Activated naive CD4-positive, alpha-beta T cell treated with anti-CD3 and anti-CD28 coated beads, Interleukin-2, amount 50 U/mL, for 72 hours (primary cell): ENCODE measurements at places on chromosomes 5 and 9.
A peak's percentile ranks its signal among the peaks of the same experiment; 100 is the strongest.

- no peak for DNase-seq
Observed at GRCh38 chr9:120175031-120175430, 404.9 kb downstream of the CDK5RAP2 start.

- DNase-seq = no peak
Observed at GRCh38 chr5:173907686-173908371, 19.7 kb downstream of the CPEB4 start.

DNA sequence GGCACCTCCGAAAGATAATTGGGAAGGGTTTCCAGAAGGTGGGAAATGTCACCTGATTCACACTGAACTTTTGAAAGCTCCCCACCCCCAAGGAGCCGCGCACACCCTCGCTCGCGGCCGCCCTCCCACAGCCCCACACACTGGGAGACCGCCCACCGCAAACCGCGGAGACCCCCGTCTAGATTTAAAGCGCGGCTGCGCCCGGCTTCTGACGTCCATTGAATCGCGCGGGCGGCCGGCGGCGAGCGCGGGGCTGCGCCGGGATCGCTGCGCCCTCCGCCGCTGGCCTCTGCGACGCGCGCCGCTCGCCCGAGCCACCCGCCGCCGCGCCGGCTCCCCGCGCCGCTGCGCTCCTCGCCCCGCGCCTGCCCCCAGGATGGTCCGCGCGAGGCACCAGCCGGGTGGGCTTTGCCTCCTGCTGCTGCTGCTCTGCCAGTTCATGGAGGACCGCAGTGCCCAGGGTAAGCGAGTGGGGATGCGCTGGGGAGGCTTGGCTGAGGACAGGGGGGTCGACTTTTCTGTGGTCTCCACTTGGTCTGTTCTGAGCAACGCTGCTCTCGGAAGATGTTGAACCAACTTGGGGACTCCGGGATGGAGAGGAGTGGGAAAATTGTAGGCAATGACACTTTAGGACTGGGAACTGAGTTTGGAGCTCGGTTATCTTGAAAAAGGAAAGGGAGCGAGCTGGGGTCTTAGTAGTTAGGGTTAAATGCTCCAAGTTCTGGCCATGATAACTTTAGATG is at the start of gene FST:
FST (plus strand) TSS at position 214 of the 743 bp plus-strand sequence; CDS start at position 377, 163 bp downstream.
- no peak for DNase-seq

- DNase-seq = no peak
Observed at GRCh38 chr5:171629628-171630349, 155.8 kb upstream of the SMIM23 start.

DNA sequence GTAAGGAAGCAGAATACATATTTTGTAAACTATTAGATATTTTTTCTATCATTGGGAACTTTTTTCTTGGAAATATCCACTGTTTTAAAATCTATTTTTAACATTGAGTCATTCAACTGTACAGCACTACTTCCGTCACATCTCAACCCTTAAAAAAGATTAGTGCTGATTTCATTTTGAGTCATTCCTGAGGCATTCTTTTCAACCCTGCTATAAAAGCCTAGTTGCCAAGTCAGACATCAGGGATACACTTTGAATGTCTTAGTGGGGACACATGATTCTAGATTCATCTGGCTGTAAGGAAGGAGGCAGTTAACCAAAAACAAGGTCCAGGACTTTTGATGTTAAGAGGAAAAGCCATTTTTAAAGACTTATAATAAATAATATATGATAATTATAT is 160.9 kb downstream of the GIN1 start:
- DNase-seq = no peak

DNA sequence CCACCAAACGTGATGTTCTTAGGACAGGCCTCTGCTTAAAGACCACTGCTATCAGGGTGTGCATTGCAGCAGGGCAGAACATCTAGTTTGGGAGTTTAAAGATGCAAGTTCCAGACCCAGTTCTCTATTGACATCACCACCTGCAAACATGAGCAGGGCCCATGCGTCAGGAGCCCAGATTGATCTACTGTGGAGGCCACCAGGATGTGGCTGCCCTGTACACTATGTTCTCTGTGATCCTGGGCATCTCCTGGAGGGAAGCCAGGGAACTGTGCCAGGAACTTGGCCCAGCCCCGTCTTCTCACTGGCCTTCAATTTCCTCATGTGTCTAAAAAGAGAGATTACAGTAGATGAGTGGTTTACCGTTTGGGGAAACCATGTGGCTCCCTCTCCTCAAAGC is 87.1 kb downstream of the PDE6A start:
- DNase-seq = no peak

DNA sequence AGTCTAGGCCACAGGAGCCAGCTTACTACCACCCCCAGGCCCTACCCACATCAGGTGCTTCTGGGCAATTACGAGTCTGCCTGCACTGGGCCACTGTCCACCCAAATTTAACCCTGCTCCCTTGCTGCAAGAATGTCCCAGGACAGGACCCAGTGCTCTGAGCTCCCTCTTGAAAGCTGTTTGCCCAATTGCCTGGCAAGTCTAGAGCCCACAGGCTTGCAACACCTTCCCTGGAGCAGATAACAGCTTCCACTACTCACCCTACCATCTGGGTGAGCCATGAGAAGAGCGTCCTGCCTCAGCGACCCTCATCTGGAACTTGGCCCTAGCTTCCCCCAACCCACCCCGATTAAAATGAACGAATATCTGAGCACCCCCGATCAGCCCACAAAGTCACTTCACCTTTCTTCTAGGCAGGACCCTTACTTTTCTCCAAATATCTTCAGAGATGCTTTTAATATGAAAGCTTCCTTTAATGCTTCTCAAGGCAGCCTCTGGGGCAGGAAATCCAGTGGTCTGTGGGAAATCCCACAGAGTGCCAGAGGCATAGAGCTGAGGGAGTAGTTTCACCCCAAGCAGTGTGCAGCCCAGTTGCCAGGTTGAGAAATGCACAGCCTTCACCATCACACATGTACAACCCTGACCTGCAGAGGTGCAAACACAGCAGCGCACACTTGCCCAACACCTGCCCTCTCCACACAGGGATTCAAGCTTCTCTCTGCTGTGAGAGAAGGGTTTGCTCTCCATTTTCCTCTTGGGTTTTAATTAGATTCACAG is 10.6 kb downstream of the ACSL6 start:
- no peak for DNase-seq

DNA sequence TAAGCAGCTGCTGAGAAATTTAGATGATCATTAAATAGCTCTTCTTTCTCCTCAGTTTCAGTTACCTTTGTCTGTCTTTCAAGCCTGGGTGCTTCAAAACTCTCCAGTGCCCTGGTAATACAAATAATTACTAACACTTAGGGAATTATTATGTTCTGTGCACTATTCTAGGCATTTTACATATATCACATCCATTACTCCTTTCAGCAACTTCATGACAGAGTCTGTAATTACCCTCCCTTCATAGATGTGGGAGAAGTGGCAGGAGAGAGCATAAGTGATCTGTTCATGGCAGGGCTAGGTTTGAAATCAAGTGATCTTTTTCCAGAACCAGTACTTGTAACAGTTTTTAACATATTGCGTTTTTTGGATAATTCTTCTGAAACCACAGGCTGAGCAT is 32.0 kb downstream of the MAN2A1 start:
- no peak for DNase-seq

DNA sequence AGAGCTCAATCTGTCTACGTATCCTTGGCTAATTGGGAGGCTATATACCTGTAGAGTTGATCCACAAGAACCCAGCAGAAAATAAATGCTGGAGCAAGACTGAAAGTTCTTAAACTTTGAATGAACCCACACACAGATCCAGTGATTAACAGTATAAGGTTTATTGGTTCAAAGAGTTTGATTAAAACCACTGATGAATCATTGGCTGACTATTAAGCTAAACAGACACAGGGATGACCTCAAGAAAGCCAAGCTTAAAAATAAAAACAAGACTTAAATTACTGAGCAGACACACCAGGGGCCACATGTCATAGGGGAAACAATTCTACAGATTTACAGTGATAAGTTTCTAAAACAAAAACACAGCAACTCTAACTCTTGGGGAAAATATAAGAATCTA is 163.6 kb downstream of the SPATA31D1 start:
- no peak for DNase-seq

- DNase-seq = no peak
Observed at GRCh38 chr9:114687034-114687433, 5.0 kb upstream of the TEX48 start.

- no peak for DNase-seq
Observed at GRCh38 chr5:140337880-140338279, 8.5 kb downstream of the HBEGF start.

GRCh38 chr9:134408389-134408788 is 82.1 kb downstream of the RXRA start:
- DNase-seq = no peak

DNA sequence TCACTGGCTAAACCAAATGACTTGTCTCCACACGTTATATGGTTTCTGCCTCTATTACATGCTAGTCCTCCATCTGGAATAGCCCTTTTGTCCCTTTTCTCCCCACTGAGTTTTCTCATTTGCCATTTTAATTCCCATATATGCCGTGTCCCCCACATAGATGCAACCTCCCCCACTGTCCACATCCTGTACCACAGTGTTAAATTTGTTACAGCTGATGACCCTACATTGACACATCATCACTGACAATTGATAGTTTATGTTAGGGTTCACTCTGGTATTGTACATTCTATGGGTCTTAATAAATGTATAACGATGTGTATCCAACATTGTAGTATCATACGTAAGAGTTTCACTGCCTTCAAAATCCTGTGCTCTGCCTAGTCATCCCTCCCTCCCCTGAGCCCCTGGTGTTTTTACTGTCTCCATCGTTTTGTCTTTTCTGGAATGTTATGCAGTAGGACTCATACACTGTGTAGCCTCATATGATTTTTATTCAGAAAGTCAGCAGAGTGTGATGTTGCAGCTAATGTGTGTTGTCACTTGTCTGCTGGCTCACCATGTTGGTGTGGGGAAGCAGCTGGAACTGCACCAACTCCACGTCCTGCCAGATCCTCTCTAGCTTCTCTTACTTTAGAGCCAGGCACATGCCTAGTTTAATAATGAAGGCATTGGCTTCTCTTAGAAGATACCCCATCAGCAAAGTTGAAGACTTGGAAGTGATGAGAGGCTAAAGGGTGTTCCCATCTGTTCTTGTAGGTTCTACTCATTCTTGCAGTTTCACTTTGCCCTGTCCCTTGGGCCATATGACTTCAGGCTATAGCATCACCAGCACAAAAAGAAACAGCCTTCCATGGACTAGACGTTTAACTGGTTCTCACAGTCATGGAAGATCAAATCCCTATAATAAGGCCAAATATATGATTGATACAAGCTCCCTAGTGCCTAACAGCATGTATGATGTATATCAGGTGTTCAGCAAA is 30.2 kb downstream of the LRRC70 start:
- DNase-seq = no peak

DNA sequence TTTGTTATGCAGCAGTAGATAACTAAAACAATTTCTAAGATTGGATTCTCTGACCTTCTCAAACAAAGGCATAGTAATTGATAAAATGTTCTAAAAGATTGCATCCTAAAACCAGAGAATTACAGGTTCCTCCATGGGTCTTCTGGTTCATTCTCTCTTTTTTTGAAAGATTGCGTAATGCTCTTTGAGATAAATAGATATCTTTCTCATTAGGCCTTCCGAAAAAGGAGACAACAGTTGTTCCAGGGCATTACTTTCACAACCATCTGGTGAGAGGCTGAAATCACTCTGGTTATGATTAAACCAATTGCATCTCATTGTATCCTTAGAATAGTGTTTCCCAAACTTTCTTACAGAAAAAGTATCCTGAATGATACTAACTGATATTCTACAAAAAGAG is 174.7 kb upstream of the NREP start:
- DNase-seq = no peak

GRCh38 chr5:140111011-140111858 is 2.7 kb upstream of the PURA start:
- no peak for DNase-seq

DNA sequence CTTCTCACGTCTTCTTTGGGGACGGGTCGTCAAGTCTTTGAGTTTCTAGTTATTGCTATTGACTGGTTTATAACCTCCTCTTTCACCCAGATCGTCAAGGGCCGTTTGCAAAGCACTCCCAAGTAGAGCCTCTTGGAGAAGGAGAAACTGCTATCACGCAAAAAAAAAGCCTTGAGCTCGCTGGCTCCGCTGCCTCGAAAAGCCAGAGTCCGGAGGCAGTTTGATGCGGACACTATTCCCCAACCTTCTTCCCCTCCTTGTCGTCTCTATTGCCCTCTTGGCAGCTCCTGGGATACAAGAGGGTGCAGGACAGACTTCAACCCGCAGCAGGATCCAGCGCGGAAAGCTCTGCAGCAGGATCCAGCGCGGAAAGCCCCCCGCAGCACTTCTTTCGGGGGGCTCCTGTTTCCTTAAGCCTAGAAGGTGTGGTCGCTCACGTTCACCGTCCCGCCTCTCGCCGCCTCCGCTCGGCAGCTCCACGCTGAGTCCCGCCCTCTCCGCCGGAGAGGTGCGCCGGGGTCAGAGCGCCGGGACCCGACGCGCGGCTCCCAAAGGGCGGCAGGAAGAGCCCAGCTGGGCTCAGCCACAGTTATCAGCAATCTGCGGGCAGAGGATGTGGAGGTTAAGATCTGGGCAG is at the start of gene PCDHAC1:
PCDHAC1 (plus strand) TSS at position 494 of the 637 bp plus-strand sequence. CDS start 594 bp downstream, outside the sequence.
- DNase-seq = no peak

DNA sequence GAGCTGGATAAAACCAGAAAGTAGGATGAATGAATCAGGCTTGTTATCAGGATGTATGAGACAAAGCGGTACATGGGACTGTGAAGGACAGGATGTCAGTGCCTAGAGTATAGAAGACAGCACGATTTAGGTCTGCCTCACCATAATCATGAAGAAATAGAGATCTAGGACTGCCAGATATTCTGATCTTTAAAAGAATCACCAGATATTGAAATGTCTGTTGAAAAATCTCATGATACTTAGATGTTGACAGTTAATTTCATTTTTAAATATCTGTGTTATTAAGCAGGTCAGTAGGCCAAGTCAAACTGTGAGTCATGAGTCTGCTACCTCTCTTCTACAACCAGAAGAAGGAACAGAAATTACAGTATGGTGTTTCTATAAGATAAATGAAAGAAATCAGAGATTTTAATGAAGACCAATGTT is 65.0 kb downstream of the ST8SIA4 start:
- DNase-seq = no peak

GRCh38 chr5:79582186-79582585 is 30.1 kb upstream of the TENT2 start:
- no peak for DNase-seq

DNA sequence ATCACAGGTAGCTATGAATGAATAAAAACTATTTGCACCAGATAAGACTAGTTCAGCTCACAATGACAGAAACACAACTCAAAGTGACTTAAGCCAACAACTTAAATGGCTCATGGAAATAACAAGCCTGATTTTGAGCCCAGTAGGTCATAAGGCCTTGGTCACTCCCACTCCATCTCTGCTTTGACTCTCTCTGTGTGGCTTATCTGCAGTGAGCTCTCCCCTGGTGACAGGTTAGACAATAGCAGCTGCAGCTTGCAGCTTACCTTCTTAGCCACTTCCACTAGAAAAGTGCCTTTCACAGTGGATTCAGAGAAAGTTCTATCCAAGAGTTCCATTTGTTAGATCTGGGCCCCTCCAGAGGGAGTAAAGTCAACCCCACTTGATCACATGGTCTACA is 315.7 kb downstream of the RAB3C start:
- no peak for DNase-seq

GRCh38 chr5:127299678-127300077 is 9.1 kb downstream of the MEGF10 start:
- DNase-seq = no peak

GRCh38 chr5:151156507-151157420 is 815 bp downstream of the ANXA6 start:
- peak; percentile 37 for DNase-seq
